ENCODE measurements at places on chromosomes 12 and 14.

DNA sequence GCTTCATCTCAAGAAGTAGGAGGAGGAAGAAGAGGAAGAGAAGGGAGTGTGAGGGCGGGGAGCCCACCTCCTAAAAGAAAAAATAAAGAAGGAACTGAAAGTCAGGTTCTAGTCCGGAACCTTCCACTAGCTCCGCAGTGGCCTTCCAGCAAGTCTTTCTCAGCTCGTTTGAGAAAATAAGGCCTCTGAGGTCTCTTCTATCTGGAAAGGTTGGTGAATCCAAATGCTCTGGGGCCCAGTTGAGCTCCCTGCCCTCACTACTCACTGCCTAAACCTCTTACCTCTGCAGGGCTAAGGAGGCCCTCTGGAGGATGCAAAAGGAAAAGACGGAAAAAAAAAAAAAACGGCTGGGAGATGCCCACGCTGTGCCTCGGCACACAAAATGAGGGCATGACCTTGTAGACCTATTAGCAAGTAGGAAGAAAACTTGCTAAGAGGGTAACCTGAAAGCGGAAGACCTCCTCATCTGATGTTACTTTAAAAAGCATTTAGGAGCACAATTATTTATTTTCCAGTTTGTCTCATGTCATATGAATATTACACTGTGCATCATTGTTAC, 35.9 kb downstream of the FBLN5 start:
- peak; percentile 3 for DNase-seq

DNA sequence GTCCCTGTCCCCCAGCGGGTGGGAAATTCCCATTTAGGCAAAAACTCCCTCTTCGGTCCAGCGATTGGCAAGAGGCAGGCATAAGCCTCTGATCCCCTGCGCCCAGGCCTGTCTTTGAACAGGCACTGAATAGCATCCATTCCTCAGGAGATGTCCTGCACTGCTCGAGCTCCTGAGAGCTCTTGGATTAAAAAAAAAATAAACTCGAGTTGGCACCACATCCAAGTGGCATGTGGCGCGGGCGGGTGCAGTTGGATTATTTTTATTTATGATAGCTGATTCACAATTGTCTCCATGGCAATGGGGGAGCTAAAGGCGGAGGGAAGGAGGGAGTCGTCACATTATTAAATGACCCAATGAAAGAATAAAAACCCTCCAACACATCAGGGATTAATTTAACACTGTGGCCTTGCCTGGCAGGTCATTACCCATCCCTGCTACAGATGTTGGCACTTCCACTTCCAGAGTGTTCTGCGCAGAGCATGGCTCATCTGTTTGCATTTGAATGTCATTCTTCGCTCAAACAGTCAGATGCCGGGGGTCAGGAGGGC, 207.2 kb downstream of the AACS start:
- no peak for DNase-seq

DNA sequence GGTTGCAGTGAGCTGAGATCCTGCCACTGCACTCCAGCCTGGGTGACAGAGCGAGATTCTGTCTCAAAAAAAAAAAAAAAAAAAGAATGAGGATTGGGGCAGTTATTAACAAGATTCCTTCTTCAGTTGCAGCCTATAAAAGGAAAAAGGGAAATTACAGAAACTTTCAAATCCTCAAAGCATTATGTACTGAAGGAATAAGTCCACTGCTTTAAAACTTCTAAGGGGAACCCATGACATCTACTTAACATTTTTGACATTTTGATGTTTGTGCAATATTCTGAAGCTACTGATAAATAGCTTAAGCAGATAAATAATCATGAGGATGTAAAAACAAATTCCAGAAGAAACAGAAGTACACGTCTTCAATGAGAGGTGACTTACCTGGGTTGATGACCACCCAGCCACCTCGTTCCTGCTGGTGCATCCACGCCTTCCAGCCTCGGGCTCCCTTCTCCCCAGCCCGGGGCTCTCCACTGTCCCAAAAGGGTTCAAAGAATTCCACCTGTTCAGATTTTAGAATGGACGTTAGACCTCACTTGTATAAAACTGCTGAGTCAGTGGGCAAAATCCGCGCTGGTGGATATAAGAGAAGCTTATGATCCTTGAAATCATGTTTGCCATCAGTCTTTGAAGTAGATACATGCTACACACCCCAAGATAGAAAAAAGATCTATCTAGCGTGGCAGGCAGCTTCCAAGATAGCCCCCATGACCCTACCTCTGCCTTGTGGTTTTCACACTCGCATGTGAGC, 33.7 kb downstream of the NRDE2 start:
- DNase-seq = no peak

DNA sequence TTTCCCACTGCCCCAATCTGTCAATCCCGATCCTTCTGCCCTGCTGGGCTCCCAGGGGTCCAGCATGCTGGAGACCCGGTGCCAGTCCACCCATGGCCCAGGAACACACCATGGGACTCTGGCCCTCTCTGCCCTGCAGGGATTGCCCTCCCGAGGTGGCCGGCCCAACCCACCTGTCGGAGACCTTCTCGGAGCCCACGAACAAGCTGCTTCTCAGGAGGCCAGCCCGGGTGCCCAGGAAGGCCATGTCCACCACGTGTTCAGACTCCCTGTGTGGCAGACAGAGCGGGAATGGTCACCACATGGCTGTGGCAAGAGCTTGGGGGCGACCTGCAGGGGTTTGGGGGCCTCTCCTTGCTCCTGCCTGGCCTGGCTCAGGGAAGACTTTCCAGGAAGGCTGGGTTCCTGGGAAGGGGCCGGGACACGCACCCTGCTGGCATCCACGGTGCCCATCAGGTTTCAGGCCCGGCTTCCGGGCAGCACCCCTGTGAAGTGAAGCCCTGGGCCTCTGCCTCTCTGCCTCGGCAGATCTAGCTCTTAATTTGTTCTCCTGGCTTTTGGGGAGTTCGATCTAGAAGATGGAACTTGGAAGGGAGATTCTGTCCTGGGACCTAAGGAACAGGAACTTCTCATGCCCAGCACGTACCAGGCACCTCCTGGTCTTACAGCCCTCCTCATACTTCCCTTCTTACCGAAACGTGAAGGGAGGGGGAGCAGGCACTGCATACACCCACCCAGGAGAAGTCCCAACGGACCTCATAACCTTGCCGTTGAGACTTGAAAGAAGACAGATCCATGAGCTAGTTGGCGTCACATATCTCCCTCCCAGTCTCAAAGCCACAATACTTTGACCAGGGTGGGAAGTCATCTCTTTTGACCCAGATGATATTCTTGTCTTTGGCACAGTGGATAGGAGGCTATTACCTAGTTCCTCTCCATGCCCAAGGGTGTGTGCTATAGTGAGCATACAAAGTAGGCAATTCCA, 26.3 kb downstream of the LRTM2 start:
- no peak for DNase-seq

Measured in HS-27A (cell line).